ENCODE measurements at places on chromosomes 2 and 18.
A peak's percentile ranks its signal among the peaks of the same experiment; 100 is the strongest.

DNA sequence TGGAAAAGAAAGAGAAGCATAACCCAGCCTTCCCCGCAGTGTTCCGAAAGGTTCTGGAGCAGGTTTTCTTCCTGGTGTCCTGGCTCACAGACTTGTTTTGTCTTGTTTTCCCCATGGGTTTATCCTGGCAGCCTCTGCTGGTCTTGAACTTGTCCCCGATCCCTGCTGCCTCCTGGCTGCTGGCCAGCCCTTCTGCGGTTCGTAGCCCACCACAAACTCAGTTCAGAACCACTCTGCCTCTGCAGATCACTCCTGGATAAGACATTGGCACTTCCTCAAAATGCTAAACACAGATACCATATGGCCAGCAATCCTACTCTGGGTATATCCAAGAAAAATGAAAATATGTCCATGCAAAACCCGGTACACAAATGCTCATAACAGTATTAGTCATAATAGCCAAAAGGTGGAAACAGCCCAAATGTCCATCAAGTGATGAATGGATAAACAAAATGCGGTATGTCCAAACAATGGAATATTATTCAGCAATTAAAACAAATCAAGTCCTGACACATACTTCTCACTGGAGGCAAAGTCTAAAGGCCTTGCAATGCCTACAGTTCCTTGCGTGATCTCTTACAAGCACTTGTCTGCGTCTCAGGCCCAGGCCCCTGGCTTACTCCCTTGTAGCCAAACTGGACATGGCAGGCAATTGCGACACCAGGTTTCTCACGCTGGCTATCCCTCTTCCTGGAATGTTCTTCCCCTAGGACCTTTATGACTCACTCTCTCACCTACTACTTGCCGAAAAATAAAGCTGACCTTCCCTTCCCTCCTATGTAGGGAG, 28.0 kb upstream of the ARHGEF4 start:
- DNase-seq = no peak

DNA sequence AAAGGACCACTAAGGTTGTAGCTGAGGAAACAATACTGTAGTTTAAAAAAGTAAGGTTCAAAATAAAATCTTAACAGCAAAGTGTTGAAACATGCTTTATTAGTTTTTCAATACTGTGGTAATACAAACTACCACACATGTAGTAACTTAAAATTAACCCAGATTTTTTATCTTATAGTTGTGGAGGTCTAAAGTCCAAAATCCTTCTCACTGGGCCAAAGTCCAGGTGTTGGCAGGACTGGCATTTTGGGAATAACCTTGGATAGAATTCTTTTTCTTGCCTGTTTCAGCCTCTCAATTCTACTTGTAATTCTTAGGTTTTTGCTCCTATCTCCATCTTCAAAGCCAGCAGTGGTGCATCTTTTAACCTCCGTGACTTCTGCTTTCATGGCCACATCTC, 942.0 kb downstream of the TSN start:
- no peak for DNase-seq

DNA sequence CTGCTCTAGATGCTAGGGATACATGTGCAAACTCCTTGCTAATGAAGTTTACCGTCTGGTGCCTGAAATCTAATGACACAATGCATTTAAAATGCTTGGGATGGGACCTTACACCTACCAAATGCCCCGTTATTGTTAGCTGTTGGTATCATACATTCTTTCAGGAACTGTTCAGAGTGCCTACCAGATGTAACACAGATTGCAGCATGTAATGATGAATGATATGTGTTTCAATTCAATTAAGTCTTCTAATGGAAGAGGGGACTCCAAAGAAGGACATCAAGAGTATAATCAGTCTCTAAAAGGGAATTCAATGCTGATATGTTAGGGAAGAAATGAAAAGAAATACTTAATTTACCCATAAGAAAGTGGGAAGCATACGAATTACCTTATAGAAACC, 3.2 kb downstream of the LYPD6 start:
- no peak for DNase-seq

DNA sequence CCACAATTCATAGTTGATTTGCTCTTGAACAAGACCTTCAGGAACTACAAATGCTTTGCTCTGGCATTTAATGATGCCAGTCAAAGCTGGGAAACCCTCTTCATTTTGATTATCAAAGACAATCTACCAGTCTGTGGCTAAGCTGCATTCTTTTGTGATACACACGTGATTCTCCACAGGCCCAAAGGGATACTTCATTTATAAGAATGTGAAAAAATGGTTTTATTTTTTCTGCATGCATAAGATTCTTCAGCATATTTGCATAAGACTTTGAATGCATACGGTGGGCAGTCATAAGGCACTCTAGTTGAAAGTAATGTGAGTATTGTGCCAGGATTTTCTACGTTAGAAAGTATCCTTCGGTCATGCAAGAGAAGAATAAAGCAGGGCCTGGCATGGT, 33.0 kb upstream of the ARL5A start:
- DNase-seq = no peak

DNA sequence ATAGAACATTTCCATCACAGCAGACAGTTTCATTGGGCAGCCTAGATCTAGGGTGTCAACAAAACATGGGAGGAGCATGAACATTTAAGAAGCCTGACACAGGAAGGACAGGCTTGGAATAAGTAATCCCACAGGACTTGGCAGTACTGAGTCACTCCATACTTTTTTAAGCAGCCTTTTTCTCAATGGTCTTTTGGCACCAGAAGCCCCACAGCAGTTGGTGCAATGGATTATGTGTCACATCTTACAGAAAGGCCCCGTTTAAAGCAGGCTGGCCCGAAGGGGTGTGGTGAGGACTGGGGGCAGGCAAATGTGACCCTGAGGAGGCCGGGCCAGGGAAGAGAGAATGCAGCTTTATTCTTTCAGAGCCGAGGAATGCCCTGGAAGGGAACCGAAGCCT, 26.6 kb downstream of the SPTBN1 start:
- DNase-seq = no peak

DNA sequence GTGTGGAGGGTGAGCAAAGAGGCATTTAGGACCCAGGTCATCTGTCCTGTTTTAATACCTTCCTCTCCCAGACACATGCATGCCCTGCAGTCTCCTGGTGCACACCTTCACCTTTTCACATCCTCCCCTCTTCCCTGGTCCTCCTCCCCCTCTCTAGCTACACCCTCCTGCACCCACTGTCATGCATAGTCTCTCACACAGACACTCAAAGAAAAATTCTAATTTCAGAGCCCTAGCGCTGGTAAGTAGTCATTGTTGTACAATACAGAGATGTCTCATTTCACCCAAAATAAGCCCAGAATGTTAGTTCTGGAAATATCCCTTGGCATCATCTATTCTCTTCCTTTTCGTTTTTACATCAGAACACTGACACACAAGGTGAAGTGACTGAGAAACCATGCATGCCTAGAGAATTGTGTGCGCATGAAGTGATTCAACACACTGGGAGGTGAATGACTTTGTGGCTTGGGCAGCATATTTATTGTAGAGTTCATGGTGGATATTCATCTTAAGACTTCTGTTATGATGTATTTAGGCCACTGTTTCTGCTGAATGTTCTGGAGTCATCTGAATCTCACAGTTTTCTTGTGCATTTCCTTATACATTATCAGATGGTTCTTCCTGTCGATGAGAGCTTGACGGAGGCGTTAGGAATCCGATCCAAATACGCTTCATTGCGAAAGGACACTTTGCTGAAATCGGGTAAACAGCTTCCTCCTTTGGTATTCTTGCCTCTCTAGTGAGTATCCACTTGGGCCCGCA, 69.9 kb downstream of the COA5 start:
- no peak for DNase-seq

DNA sequence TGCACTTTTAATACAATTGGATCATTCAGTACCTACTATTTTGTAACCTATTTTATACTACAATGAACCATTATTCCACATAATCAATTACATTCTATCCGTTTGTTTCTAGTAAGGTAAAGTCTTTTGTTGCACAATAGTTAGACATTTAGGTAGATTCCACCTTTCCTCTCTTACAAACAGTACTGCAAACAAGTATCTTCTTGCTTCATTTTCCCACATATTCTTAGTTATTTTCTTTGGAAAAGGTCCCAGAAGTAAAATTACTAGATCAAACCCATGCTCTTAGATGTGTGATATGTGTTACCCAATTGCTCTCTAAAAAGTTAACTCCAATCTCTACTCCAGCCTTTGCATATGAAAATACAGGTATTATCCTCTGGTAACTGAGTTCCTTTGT, 49.6 kb downstream of the SPIRE1 start:
- no peak for DNase-seq

DNA sequence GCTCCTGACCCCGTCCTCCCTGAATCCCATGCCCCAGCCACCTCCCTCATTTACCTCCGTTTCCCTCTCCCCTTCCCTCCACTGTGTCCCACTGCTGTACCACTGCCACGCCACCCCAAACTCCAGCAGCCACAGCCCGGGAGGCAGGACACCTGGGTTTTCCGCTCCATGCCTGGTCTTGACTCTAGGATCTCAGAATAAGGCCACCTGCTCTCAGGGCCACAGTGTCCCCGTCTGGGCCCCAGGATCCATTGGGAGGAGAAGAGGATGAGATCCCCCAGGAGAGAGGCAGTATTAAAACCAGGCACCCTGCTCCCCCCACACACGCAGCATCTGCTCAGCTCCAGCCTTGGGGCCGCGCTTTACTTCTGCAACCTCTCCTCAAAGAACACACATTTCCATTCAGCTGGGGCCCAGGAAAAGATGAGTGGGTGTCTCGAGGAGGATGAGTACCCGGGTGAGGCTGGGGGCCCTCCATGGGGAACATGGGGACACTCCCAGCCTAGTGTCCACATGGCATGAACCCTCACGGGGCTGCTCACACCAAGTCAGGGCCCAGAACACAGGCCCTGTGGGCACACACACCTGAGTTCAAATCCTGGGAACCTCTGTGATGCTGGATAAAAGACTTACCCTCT, 32.8 kb upstream of the TNS1 start:
- DNase-seq = no peak

DNA sequence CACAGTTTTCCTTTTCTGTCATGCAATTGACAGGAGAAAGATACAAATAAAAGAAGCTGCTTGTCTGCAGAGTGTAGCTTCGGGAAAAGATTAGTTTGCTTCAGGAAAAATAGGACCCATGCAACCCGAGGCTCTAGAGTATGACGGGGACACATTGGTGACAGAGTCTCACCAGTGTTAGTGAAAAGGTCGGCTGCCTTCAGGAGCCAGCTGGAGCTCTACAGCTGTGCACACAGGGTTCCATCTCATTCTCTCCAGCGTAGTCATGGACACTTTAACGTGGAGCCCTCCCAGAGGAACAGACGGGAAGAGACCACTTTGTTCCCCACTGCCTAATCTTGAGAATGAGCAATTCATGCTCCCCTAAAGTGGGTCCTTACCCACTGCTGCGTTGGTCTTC, 42.9 kb downstream of the FECH start:
- DNase-seq = no peak

GRCh38 chr2:190979906-190980629, 33.9 kb downstream of the STAT1 start:
- DNase-seq = no peak

- DNase-seq = peak; percentile 58
Measured at GRCh38 chr2:144454466-144455287, 65.2 kb downstream of the ZEB2 start.

DNA sequence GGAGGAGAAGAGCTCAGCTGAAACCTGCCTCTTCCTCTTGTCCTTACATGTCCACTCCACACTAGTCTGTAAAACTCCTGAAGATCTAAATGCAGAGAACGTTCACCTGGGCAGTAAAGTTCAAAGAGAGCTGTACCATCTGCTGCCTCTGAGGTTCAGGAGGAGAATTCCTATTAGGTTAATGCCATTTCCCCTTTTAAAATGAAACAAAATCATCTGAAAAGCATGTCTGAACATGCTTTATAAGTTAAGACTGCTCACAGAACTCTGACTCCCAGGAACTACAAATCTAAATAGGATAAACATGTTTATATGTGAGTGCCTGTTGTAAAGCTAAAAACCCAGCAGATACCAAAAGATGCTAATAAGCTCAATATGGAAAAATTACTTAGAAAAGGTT, 164.4 kb downstream of the AFF3 start:
- no peak for DNase-seq

GRCh38 chr2:128086244-128086643, 4.8 kb upstream of the UGGT1 start:
- no peak for DNase-seq

All from CD14-positive monocyte (primary cell).